COR-L47 (cell line): ENCODE measurements at places on chromosomes 7 and 10.

DNA sequence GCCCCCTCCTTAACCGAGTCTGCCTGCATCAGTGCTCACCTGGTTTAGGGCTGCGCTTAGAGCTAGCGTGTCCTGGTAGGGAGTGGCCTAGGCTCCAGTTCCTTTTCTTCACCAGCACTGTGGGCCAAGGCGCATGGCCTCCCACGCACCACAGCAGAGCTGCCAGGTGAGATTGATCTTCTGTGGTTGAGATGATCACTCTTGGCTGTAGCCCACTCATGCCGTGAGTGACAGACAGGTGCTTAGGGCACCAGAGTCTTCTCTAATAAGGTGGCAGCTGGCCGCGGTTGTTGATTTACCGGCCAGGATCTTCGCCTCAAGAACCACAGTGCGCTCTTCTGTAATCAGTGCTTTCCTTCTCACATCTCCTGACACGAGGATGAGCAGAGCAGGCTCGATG lies 157.2 kb upstream of the INSYN2A start:
- no peak for DNase-seq

- no peak for DNase-seq
Observed at GRCh38 chr7:27053153-27053552, 42.6 kb downstream of the HOXA1 start.

DNA sequence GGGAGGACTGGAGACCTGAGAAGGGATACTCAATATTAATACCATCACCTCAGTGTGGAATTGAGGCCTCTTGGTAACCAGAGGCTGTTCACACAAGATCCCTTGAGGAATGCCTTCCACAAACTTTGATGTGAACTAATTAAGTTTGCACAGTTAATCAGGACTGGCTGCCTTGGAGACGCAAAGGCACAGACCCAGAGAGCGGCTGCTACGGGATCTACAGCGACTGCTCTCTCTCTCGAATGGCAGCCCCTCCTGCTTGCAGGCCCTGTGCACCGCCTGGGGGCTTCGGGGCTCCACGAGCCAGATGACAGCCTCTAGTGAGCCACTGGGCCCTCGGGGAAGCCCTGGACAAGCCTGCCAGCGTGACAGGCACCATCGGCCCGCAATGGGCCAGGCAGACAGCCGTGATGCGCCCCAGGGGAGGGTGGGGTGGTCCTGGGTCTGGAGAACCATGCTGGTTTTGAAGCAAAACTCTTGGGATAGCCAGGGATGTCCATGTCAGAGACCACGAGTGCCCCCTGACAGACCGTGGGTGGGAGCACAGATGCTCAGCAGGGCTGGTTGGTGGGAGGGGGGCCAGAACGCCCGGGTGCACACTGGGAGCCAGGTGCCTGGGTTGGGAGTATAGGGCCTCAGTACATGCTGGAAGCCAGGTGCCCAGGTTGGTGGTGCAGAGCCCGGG lies 195.6 kb downstream of the ELFN1 start:
- DNase-seq: no peak

DNA sequence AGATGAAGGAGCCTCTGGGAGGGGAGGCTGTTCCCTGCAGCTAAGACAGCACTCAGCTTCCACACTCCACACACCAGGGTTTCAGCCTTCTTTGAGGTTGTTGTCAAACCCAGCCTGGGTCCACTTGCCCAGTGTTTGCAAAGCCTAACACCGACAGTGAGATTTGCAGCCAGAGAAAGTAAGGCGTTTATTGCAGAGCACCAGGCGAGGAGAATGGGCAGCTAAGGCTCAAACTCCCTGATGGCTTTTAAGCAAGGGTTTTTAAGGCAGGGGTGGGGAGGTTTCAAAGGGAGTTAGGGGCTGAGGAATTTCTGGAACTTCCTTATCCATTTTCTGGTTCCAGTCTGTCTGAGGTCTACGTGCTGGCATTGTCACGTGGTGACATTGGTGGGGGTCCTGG lies 4.7 kb upstream of the ZNF775 start:
- no peak for DNase-seq

DNA sequence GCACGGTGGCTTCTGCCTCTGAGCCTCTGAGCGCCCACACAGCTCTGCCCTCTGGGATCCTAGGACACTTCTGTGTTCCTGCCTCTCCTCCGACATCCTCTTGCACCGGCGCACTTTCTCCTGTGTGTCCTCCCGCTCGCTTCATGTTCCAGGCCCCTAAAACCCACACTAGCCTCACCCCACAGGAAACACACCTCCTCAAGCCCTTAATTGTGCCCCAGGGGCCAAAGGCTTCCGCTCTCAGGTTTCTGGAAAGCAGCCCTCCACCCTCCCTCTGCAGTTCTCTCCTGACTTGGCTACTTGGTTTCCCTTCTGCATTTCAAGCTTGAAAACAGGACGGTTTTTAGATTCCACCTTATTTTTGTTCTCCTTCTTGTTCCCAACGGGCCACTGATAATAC lies 7.3 kb downstream of the GFRA1 start:
- DNase-seq: no peak

GRCh38 chr10:130301021-130301892 lies 165.1 kb downstream of the GLRX3 start:
- DNase-seq: no peak

- no peak for DNase-seq
Observed at GRCh38 chr10:24685958-24686540, 37.6 kb downstream of the ARHGAP21 start.

- DNase-seq: no peak
Observed at GRCh38 chr7:151743481-151743983, 133.4 kb downstream of the PRKAG2 start.
